ENCODE measurements at places on chromosomes 5 and 9.

DNA sequence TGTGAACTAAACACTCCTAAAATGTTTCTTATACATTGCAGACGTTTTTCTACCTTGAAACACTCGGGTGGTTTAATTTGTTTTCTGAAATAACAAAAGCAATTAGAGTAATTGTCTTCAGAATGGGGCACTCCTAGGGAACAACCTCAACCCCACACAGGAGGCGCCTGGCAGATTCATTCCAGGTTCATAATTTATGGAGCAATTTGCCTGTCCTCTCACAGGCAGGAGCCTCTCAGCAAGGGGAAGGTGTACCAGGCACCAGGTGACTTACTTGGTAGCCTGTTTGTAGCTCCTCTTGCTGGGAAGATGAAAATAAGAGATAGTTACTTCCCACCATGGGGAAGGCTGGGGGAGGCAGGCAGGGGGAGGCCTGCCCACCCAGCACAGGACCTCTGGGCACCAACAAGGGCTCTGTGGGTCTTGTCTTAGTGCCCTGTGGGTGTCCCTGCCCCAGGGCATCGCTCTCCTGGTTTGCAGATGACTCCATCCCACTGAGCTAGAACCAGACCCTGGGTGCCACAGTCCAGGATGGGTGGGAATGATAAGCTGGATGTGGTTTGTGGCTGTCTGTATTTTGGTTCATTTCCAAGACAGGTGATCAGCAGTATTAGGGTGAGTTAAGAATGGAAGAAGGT lies 144.4 kb downstream of the FSTL4 start:
- no peak for DNase-seq

DNA sequence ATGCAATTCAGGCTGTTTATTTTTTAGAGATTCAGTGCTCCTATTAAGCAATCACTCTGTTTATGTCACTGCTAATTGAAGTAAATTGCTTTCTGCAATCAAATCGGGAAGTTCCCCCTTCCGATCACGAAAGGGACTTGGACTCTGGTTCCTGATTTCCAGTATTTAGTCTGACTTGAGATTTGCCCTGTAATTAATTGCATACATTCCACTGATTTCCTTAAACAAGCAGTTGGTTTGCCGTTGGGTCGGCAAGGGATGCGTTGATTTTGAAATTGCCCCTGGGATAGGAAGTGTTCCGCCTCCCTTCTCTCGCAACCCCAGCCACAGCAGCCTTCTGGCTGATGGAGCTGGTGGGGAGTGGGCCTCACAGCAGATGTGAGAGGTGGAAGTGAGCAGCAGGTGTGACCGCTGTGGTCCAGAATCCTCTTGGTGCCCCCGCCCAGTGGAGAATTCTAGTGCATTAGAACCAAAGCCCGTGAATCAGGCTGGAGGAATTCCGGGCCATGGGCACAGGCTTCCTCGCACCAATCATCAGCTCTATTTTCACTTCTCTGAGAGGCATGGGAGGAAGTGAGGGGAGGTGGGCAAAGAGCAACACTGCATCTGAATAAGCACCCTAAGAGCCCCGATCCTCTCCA lies 102.5 kb downstream of the SPRY4 start:
- no peak for DNase-seq

DNA sequence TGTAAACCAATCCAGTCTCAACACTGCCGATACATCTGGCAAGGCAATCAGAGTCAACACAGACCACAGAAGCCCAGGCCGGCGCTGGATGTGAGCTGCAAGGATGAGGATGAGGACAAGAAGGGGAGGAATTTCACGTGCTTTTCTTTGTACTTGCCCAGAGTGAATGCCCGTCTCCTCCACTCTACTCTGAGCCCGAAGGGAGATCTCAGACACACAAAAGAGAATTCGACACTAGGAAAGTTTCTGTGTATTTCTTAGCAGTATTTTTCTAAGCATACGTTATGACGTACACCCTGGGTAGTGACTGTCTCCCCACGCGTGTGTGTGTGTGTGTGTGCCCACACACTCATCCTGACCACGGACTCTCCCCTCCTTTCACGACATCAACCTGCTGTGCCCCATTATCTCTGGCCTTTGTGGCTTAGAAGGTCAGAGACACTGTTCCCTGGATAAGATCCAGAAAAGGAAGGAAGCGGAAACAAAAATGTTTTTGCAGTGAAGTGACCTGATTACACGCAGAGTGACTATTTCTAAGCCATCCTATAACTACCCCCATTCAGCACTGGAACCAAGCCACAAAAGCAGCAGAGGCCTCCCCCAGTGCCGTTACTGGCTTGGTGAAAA lies 227.3 kb upstream of the DAPK1 start:
- DNase-seq = no peak

GRCh38 chr5:97266076-97266475 lies 83.0 kb upstream of the RIOK2 start:
- no peak for DNase-seq

- no peak for DNase-seq
Observed at GRCh38 chr9:106358331-106358730, 504.6 kb upstream of the ZNF462 start.

DNA sequence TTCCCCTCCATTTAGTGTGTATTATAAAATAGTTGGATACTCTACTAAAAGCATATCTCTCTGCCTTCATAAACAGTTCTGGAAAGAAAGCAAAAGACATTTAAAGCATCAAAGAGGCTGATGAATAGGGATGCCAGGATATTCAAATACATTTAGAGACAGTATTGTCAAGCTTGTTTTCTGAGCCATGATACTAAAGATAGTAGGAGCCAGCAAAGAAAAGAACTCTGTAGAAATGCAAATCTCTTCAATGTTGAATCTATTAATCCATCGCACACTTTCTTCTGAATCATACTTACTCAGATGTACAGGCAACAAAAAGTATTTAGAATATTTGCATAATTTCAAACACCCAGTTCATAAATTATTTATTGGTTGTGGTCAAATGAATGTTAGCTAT lies 207.1 kb upstream of the MEF2C start:
- no peak for DNase-seq

GRCh38 chr5:421901-422300 lies 21.1 kb upstream of the EXOC3 start:
- DNase-seq = no peak

- no peak for DNase-seq
Observed at GRCh38 chr5:117955831-117956230, 1032.5 kb downstream of the DTWD2 start.

DNA sequence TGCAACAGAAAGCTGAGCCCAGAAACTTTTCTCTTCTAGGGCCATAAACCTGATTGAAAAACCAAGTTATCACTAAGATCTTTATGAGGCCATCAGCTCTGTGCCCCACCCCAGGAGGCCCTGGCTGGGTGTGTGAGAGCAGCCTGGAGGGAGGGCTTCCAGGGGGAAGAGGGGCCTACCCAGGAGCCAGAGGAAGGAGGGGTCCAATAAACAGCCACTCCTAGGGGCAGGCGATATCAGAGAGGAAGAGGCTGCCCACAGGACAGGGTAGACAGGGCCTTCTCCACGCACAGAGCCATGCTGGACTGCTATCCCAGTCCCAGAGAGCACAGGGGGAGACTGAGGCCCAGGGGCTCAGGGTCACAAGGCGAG lies 4.5 kb upstream of the CDX1 start:
- no peak for DNase-seq

- DNase-seq = no peak
Observed at GRCh38 chr5:87390075-87390474, 22.7 kb downstream of the CCNH start.

DNA sequence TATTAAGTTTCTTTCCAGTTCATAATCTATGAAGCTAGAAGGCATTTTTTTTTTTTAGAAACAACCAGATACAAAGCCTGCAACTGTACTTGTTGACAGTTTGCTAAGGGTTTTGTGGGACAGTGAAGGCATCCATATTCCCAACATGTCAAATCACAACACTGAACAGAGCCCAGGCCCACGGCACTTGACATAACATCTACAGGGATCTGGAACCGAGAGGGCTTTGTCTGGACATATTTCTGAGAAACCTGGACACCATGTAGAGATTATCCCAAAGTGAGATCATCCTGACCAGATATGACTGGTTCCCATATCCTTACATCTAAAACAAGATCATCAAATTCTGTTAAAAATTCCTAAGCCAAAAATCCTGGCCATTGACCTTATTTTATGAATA lies 336.3 kb downstream of the ACTL7B start:
- no peak for DNase-seq

GRCh38 chr5:42668254-42668653 lies 88.4 kb upstream of the CCDC152 start:
- DNase-seq = no peak

- DNase-seq = no peak
Observed at GRCh38 chr5:159441441-159441840, 111.2 kb upstream of the IL12B start.

GRCh38 chr5:135569755-135570452 lies 8.9 kb downstream of the CXCL14 start:
- DNase-seq = no peak

DNA sequence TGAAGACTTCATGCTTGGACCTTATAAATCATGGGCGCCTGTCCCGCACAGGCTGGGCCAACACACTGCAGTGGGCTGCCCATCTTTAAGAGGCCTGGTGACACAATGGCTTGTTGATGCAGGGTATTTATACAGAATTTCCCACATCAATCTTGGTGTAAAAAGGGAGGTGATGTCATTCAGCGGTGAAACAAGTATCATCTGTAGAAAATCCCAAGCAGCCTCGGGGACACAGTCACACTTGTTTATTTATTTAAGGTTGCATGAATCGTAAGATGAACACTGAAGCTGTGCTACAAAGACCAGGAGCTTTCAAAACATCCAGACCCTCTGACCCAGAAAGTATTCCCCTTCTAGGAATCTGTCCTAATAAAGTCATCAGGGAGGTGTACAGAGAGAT lies 40.5 kb downstream of the SMIM23 start:
- DNase-seq = no peak

DNA sequence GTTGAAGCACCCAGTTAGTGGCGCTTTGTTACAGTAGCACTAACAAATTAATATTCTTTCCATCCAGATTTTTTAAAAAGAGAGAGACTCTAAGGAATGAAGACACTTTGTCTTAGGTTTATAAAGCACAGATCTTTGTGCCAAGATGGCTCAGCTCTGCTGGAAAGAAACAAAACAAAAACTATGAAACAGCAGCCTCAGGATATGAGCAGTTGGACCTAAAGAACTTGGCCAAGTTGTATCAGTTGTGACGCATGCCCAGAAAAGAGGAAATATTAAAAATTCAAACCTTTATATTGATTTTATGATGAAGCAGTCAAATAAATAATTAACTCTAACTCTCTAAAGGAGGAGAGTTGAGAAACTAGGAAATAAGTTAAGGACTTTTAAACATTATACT lies 427.2 kb downstream of the SPOCK1 start:
- DNase-seq = no peak

DNA sequence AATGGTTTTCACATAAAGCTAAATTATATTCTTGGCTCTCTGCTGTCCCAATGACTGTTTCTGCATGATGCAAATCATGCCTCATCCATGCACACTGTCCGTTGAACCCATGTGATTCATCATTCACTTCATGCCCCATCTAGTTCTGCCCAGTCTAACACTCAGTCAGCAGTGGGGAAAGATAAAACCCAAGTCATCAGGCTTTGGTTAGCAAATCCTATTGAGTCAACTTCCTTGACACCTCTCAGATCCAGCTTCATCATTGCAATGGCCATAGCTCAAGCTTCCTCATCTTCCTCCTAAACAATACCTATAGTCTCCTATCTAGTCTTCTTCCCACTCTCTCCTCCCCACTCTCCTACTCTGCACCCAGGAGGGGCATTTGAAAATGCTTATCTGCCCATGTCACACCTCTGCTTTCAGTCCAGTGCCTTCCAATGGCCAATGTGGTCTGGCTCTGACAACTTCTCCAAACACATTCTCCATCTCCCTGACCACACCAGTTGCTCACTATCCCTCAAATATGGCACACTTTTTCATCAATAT lies 266.0 kb upstream of the TRIM32 start:
- no peak for DNase-seq

DNA sequence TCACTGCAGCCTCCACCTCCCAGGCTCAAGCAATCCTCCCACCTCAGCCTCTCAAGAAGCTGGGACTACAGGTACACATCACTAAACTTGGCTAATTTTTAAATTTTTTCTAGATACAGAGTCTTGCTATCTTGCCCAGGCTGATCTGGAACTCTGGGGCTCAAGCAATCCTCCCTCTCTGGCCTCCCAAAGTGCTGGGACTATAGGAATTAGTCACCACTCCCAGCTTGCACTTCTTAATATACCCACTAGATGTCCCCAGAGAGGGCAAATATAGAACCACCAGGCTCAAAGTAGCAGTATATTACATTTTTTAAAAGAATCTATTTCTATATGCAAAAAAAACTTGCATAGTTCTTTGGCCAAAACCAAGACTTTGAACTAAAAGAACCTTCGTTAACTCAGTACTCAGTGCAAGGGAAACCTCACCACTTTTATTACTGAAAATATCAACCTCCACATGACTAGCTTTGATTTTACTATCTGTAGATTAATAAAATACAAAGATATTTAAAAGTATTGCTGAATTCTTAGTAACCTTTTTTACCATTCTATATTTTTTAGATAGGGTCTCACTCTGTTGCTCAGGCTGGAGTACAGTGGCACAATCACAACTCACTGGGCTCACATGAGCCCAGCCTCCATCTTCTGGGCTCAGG lies 25.8 kb upstream of the HSD17B3 start:
- no peak for DNase-seq

DNA sequence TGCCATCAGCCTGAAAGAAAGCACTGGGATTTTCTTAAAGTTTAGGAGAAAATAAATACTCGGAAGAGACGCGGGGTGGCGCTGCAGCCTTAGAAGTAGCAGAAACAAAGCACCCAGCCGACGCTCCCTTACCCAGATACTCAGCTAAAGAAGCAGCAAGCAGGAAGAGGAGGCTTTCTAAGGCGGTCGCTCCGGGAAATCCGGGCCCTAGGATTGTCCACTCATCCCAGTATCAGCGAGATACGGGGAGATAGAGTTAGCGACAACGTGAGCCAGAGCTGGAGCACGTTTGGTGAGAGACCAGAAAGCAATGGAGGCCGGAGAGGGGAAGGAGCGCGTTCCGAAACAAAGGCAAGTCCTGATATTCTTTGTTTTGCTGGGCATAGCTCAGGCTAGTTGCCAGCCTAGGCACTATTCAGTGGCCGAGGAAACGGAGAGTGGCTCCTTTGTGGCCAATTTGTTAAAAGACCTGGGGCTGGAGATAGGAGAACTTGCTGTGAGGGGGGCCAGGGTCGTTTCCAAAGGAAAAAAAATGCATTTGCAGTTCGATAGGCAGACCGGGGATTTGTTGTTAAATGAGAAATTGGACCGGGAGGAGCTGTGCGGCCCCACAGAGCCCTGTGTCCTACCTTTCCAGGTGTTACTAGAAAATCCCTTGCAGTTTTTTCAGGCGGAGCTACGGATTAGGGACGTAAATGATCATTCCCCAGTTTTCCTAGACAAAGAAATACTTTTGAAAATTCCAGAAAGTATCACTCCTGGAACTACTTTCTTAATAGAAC lies at the start of gene PCDHB2:
Gene PCDHB2, plus strand, starts transcription at position 135 of the 782 bp plus-strand sequence. Its CDS starts 176 bp downstream, at position 311.
- DNase-seq = no peak

GRCh38 chr5:133738271-133738670 lies 125.9 kb upstream of the FSTL4 start:
- no peak for DNase-seq

DNA sequence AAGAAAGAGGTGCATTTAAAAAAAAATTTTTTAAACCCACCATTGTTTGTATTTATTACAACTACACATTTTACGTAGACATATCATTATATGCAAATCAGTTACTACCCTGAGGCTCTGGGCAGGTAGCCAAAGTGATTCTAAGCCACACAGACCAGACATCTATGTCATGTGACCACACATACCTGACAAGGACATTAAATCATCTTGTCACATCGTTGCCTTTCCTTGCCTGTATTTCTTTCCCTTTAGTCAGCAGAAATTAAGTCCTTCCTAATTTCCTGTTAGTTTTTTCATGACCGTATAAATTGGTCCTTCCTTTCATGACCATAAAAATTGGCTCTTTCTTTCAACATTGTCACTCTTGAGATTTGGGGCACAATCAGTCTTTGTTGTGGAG lies 134.2 kb upstream of the MARCHF11 start:
- no peak for DNase-seq

All from T-helper 2 cell (primary cell).